GM19239 (cell line): ENCODE measurements at places on chromosomes 12 and 14.

DNA sequence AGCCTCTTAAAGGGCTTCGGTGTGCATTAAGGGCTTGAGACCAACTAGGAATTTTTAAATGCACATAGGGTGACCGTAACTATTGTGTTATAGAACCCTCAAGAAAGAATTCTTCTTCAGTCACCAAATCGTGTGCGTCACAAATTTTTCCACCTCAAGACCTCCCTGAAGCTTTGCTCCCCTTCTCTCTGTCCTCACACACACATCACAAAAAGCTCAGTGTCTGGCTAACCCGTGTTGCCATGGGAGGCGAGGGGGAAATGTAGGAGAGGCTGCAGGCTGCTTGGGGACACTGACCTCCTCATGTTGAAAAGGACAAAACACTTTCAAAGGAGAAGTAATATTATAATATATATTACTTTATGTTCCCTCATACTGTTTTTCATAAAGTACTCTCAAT is 10.6 kb downstream of the SSPN start:
- no peak for DNase-seq

DNA sequence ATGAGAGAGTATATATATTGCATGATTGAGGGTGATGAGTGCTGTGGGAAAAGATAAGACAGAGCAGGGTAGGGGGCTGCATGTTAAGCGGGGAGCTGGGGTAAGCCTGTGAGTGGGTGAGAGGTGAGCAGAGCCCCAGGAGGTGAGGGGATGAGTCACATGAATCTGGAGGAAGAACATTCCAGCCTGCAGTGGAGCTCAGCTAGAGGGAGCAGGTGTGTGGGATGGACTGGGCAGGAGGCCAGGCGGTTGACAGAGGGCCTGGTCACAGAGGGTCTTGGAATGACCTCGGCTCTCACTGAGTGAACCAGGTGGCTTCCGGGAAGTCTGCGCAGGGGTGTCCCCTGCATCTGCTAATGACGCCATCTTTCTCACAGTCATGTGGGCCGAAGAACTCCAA is 44.4 kb downstream of the GIT2 start:
- DNase-seq, result no peak

GRCh38 chr12:10131111-10131690 is 1.2 kb upstream of the CLEC7A start:
- DNase-seq, result no peak

DNA sequence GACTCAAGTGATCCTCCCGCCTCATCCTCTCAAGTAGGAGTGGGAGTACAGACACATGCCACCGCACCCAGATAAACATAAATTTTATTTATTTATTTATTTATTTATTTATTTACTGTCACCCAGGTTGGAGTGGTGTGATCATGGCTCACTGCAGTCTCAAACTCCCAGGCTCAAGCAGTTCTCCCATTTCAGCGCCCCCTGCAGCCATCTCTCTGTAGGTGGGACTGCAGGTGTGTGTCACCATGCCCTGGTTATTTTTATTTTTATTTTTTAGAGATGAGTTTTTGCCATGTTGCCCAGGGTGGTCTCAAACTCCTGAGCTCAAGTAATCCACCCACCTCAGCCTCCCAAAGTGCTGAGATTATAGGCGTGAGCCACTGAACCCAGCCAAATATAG is 33.2 kb upstream of the KIF21A start:
- DNase-seq, result no peak

GRCh38 chr14:50906326-50907065 is 34.6 kb downstream of the ABHD12B start:
- no peak for DNase-seq

DNA sequence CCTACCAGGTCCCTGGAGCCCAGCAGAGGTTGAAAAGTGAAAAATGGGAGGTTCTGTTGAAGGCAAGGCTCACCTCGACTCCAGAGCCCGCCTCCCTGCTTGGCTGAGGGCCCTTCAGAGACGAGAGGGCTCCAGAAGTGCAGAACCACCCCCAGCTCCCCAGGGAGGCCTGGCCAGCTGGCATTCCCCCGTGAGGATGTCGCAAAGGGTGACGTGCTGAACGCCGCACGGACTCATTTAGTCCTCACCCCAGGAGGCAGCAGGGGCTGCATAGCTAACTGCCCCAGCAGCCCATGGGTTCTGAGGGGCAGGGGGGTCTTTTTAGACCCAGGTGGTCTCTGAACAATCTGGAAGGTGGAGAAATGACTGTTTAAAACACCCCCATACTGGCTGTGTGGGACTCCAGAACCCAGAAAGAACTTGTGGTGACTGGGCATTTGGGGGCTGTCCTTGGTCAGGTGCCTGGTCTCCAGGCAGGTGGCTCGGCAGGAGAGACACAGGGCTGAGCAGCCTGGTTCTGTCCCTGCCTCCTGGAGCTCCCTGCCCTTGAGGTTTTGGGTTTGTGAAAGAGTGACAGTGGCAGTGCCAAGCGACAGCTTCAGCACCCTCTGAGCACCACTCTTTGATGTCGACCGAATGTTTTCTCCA is 32.0 kb downstream of the ANAPC7 start:
- DNase-seq, result peak; percentile 48

DNA sequence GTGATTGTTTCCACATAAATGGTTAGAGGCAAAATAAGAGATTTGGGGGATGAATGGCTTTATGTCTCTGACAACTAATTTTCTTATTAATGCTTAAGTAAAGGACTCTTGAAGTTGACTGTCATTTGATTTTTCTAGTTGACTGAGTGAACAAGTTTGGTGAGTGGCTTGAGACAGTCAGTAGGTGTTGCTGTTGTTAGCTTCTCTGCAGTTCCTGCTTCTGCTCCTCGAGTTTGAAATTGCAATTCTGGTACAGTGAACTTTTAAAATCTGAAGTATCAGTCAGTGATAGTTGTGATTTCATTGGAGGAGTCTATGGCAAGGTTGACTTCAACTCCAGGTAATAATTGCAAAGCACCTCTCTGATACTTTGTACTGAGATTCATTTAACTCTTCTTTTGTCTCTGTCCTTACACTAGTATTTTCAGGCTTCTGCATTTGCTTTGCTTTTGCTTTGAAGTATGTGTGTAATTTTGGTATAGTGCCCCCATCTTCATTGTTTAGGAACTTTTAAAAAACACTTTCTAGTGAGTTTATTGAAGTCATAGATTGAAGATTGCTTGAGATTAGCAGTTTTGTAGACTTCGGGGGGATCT is 415.5 kb downstream of the PCNX1 start:
- DNase-seq, result no peak

- peak; percentile 66 for DNase-seq
Measured at GRCh38 chr12:109393437-109394345, 46.0 kb downstream of the MYO1H start.

DNA sequence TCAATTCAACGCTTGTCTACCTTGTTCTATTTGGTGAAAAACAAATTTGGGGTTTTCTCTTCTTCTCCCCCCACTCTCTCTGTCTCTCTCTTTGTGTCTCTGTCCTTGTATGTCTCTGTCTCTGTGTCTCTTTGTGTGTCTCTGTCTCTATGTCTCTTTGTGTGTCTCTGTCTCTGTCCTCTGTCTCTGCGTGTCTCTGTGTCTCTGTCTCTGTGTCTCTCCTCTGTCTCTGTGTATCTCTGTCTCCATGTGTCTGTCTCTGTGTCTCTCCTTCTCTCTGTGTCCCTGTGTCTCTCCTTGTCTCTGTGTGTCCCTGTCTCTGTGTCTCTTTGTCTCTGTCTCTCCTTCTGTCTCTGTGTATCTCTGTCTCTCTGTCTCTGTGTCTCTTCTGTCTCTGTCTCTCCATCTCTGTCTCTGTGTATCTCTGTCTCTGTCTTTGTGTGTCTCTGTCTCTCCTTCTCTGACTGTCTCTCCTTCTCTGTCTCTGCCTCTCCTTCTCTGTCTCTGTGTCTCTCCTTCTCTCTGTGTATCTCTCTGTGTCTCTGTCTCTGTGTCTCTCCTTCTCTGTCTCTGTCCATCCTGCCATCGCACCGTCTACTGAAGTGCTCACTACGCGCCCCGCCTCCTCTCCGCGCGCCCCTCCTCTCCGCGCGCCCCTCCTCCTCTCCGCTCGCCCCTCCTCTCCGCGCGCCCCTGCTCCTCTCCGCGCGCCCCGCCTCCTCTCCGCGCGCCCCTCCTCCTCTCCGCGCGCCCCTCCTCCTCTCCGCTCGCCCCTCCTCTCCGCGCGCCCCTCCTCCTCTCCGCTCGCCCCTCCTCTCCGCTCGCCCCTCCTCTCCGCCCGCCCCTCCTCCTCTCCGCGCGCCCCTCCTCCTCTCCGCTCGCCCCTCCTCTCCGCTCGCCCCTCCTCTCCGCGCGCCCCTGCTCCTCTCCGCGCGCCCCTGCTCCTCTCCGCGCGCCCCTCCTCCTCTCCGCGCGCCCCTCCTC is 12.8 kb downstream of the LRCOL1 start:
- no peak for DNase-seq

DNA sequence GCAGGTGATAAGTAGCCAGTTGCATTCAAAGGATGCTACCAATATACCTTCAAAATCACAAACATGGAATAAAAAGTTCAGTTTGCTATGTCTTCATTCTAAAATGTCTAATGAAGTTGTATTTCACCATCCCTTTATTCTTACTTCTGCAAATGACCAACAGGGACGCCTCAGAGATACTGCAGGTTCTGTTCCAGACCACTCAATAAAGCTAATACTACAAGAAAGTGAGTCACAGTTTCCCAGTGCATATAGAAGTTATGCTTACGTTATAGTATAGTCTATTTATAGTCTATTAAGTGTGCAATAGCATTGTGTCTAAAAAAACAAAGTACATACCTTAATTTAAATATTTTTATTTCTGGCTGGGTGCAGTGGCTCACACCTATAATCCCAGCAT is 29.3 kb upstream of the EIF5 start:
- DNase-seq, result no peak

DNA sequence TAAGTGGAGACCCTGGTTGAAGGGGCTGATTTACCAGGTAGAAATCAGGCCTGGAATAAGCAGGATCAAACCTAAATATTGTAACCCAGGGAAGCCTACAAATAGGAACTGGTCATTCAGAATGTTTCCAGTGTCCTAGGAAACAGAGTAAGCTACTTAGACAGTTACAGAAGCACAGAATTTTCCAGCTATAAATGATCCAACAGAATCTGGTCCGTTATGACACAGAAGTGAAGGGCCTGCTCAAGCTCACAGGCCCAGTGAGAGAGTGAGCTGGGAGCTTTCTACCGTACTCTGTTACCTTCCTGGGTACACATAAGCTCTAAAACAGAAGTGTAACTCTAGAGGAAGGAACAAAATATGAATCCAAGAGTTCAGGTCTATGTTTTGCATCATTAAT is 119.1 kb downstream of the TTC7B start:
- no peak for DNase-seq

DNA sequence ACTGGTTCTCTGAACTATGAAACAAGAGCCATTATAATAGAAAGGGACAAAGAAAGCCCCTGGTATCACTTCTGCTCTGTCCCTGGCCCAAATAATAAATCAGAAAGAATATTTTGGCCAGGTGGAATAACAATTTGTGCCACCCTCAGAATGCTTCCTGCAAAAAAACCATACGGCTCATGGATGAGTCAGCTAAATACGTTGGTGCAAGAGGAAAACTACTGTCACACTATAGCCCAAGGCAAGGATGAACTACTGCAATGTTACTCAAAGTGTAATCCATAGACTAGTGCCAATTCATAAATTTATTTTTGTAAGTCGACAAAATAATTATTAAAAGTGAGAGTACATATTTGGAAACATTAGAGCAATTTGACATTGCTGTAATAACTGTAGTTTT is 68.2 kb downstream of the ANKS1B start:
- no peak for DNase-seq

DNA sequence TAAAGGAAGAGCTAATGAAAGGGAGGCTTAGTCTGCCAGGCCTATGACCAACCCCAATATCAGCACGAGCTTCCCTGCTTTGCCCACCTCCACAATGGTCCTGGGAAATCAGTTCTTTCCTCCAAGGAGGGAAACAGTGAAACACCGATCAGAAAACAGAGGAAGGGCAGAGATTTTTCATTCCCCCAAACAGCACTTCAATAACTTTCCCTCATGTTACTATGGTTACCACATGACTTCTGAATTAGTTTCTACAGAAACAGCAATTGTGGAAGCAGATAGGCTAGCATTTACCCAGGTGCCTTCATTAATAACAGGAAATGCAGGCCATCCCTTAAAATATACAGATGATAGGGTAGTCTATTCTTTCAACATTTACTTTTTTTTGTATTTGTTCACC is 35.9 kb downstream of the TRIM9 start:
- DNase-seq, result no peak

- DNase-seq, result no peak
Measured at GRCh38 chr12:75101781-75102180, 107.9 kb downstream of the KCNC2 start.

GRCh38 chr12:19287302-19287701 is 152.0 kb upstream of the AEBP2 start:
- no peak for DNase-seq

- no peak for DNase-seq
Measured at GRCh38 chr12:30108666-30109065, 324.9 kb upstream of the TMTC1 start.

- DNase-seq, result no peak
Measured at GRCh38 chr12:49027846-49028555, 9.4 kb upstream of the PRKAG1 start.

DNA sequence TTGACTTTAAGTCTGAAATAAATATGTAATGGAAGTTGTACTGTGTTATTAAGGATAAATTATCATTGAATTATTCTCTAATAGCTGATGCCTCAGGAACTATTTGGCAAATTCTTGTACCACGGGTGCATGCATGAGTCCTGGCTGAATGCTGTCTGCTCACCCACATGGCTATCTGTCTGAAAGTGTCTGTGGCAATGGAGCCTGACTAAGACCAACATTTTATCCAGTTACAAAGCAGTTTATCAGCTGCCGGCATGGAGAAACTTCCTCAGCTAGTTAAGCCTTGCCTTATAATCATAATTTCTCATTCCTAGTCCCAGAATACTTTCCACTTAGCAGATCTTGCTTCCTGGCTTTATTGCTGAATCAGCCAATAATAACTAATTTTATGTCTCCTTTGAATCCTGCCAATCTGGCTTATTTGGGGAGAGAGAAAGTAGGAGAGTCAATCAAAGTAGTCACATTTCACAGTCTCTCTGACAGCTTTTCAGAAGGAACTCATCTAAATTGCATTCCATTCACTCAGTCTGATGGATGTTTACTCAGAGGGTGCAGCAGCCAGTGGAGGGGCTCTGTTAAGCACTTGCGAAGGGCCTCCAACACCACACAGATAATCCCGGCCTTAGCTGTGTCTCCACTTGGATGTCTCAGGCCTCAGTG is 280.6 kb upstream of the CLEC14A start:
- no peak for DNase-seq

- no peak for DNase-seq
Measured at GRCh38 chr14:39431416-39432178, 636 bp downstream of the FBXO33 start.

- no peak for DNase-seq
Measured at GRCh38 chr12:865614-866013, 83.9 kb downstream of the RAD52 start.

DNA sequence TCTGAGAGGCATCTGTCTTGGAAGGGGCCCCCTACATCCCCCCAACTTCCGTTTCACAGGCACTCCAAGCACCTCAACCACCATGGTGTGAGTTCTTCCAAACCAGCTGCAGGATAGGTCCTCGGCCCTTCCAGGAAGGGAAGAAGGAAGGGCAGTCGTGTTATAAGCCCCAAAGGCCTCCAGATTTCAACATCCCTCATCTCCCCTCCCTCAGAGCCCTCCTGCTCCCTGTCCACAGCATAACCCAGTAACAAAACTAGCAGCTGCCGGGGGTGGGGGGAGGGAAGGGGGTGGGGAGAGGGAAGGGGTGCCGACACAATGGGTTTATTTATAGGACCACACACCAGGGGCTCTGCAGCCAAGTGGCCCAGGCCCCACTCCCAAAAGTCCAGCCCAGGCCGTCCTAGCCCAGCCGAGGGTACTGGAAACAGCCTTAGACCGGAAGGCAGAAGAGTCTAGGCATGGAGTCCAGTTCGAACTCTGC is 18.3 kb downstream of the NCKAP5L start:
- no peak for DNase-seq

GRCh38 chr12:57103856-57104255 is 7.3 kb downstream of the STAT6 start:
- DNase-seq, result no peak
